PC-3 (cell line): ENCODE measurements at places on chromosomes 6 and 20. TPM values are rescaled to one million over a fixed set of nuclear protein-coding genes. Genes with fewer than 3 reads are reported as not detected.
A peak's percentile ranks its signal among the peaks of the same experiment; 100 is the strongest.

The KCNQ5 gene
- 0.17 TPM in 1 of 2 replicates, not detected in the other for total RNA-seq

The CCDC170 gene
- total RNA-seq: not detected in 2 replicates

The TNXB gene
- 2.9 and 3.3 TPM in 2 replicates for total RNA-seq

The AGPAT4 gene
- 3.8 and 3.9 TPM in 2 replicates for total RNA-seq

- peak; percentile 60 for DNase-seq
These were observed 61.1 kb upstream of the CCN6 start for GRCh38 chr6:111992851-111993250.

DNA sequence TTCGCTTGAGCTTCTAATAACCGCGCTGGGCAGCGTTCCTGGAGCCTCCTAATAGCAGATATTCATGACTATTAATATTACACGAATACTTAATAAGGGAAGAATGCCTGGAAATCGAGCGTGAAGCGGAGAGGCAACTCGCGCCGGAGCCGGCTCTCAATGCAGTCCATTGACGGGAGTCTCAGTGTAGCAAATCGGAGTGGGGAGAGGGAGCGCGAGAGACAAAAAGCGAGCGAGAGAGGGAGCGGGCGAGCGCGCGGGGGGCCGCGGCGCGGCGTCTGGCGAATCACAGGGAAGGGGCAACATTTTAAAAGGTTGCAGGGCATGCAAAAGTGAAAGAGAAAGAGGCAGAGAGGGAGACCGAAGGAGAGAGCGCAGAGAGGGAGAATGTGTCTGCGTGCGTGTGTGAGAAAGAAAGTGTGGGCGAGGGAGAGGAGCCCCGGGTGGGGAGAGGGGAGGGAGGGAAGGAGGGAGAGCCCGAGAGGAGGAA lies 2.9 kb downstream of the TFAP2A start:
- DNase-seq: peak; percentile 84

DNA sequence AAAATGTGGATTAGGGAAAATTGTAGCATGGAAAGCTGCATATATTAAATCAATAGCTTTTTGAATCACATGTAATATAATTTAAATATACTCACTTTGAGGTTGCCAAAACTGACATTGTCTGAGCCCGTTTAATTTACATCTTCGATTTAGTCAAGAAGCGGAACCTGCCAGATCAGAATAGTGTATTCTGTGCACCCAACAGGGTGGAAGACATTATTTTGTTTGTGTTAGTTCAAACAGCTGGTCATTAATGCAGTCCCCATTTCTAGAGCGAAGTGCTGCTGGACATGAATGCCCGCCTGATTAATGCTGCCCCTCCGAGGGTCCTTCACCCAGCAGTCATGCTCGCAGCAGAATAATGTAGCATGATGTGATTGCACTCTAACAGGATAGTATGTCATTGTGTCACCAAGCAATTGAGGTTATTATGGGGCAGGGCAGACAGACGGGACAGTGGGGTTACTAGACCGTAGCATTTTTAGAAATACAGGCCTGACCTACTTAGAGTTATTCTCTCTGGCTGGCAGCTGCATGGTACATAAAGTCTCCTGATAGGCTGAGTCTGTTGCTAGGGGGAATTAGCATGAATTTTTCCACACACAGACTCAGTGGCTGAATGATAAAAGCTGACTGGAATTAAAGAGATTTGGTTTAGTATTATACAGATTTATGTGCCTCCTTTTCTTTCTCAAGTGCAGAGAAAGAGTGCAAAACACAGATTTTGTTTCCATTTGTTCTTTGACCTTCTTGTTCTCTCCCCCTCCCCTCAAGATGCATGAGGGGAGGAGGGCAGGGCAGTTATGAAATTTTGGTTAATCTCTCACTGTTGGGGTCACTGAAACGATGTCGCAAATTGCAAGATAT lies 147.1 kb downstream of the PRL start:
- no peak for DNase-seq

DNA sequence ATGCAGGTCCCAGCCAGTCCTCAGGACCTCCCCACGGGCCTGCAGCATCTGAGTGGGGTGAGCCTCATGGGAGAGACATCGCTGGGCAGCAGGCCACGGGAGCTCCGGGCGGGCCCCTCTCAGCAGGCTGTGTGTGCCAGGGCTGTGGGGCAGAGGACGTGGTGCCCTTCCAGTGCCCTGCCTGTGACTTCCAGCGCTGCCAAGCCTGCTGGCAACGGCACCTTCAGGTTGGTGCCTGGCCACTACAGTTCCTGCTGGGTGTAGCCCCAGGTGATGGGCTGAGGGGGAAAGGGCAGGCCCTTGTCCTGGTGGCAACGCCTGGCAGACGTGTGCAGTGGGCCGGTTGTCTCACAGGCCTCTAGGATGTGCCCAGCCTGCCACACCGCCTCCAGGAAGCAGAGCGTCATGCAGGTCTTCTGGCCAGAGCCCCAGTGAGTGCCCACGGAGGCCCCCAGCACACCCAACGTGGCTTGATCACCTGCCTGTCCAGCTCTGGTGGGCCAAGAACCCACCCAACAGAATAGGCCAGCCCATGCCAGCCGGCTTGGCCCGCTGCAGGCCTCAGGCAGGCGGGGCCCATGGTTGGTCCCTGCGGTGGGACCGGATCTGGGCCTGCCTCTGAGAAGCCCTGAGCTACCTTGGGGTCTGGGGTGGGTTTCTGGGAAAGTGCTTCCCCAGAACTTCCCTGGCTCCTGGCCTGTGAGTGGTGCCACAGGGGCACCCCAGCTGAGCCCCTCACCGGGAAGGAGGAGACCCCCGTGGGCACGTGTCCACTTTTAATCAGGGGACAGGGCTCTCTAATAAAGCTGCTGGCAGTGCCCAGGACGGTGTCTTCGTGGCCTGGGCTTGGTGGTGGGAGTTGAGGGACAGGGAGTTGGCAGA lies 787 bp upstream of the TNFRSF6B start:
- no peak for DNase-seq

GRCh38 chr20:1625083-1625690 lies 5.4 kb upstream of the SIRPB1 start:
- peak; percentile 42 for DNase-seq

GRCh38 chr20:17431621-17432364 lies 99.4 kb downstream of the BFSP1 start:
- DNase-seq: peak; percentile 70

- peak; percentile 29 for DNase-seq
These were observed 14.3 kb upstream of the EPM2A start for GRCh38 chr6:145749632-145750031.

GRCh38 chr6:150932996-150933395 lies 67.5 kb downstream of the MTHFD1L start:
- DNase-seq: no peak

- DNase-seq: no peak
These were observed 114.3 kb upstream of the BTN3A2 start for GRCh38 chr6:26250698-26251044.

DNA sequence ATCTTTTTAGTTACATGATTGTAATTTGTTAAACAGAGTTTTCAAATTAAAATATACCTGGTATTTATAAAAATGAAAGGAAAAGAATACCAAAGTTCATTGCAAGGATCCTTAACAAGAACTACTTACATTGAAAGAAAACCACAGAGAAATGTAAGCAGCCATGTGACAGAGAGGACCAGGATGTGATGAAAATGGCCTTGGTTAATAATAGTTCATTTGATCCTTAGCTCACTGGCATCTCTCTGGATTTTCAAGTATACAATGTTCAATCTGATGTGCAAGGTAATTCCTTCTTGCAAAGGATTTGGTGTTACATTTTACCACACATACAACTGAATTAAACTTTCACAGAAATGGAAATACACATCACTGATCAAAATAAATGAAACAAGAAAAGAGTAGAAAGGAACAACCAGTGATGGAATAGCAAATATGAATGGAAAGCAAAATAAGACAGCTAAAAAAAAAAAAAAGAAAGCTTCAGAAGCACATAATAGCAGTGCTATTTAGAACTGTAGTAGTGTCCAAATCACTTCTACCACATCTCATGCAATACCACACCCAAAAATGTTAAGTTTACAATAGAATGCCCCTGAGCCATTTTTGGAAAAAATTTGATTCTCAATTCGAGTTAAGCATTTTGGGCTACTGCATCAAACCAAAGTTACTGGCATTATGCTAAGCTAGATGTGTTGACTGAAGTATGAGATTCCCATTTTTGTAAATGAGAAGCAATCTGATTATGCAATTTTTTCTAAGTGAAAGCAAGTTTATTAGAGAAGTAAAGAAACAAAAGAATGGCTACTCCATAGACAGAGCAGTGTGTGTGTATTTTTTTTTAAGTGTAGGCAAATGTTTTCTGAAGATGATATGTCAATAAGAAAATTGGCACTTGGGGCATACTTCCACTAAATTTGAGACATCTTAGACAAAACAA lies 22.6 kb upstream of the HLA-A start:
- DNase-seq: no peak

DNA sequence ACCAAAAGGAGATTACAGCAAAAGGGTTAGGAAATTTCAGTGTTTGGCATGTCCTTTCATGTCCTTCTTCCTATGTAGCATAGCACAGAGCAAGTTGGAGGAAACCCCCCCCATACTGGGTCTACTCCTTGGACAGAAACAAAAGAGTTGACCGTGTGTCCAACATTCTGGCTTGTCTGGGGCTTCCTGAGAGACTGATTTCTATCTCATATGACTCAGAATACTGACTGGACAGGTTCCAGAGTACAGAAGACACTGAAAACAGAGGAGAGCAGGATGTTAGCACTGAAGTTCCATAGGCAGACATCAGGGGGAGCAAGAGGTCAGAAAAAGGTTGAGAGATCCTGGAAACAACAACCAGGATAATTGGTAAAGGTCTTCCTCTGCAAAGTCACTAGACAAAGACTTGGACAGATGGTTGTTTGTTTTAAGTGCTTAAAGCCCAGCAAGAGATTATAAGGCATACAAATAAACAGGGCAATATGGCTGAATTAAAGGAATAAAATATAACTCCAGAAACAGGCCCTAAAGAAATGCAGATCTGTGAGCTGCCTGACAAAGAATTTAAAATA lies 48.4 kb downstream of the USP49 start:
- peak; percentile 98 for DNase-seq

DNA sequence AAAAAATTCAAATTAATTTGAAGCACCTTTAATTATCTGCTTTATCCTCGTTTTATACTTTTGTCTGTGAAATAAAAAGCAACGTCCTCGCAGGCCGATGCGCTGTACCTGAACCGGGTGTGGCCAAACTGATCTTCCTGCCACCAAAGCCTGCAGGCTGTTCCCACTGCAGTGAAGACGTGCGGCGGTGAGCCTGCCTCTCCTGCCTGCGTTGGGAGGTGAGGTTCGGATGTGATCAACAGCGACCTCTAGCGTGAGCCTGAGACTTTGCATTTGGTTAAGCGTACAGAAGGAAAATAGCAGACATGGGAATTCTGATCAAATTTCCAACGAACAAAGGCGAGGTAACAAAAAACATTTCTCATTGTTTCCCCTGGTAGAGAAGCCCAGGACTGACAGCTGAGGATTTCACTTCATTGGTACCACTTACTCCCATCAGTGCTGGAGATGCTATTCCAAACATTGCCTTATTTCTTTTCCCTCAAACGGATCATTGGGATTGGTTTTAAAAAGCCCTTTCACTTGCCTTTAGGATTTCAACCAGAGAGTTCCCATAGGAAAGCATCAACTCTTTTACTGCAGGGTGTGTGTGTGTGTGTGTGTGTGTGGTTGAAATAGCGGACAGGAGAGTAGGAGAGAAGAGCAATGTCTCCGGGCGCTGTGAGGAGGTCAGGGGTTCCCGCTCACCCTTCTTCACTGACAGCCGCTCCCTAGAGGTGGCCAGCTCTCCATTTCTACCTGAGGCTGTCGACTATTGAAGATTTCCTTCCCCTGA lies 56.6 kb upstream of the CCN6 start:
- peak; percentile 76 for DNase-seq

- peak; percentile 21 for DNase-seq
These were observed 116.7 kb upstream of the PRSS16 start for GRCh38 chr6:27130668-27131428.

GRCh38 chr6:90536520-90536919 lies 50.4 kb downstream of the MAP3K7 start:
- no peak for DNase-seq

- no peak for DNase-seq
These were observed 258.0 kb downstream of the HACE1 start for GRCh38 chr6:104601721-104602120.

- no peak for DNase-seq
These were observed 10.9 kb downstream of the HIVEP1 start for GRCh38 chr6:12022953-12023388.

GRCh38 chr6:168877821-168878282 lies 375.8 kb downstream of the THBS2 start:
- peak; percentile 53 for DNase-seq

DNA sequence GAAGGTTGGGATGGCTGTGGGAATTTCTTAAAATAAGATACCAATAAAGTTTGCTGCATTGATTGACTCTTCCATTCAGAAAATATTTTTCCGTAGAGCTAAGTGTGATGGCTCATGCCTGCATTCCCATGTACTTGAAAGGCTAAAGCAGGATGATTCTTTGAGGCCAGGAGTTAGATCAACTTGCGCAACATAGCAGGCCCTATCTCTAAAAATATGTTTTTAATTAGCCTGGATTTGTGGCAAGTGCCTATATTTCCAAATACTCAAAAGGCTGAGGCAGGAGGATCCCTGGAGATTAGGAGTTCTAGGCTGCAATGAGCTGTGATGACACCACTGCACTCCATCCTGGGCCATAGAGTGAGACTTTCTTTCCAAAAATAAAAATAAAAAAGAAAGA lies 431.2 kb upstream of the PTCHD4 start:
- peak; percentile 17 for DNase-seq
